Effector CD8-positive, alpha-beta T cell (primary cell): ENCODE measurements at places on chromosomes 12 and 14.

DNA sequence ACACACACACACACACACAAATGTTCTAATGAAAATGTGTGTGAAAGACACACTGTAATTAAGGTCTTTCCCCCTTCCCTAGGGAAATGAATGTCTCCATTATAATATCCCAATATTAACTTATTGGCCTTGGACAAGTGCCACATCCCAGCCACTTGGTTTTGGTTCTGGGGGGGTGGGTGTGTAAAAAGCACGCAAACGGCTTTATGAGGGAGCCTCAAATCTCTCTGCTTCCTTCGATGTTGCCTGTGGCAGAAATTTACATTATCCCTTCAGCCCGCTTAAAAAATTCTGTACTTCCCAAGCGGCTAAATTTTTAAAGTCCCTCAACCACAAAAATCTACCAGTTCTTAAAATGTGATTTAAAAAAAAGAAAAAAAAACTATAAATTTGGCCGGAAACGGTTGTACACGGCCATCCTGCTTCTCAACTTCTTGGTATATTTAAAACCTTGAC, 432 bp downstream of the C14orf93 start:
- DNase-seq, result no peak

DNA sequence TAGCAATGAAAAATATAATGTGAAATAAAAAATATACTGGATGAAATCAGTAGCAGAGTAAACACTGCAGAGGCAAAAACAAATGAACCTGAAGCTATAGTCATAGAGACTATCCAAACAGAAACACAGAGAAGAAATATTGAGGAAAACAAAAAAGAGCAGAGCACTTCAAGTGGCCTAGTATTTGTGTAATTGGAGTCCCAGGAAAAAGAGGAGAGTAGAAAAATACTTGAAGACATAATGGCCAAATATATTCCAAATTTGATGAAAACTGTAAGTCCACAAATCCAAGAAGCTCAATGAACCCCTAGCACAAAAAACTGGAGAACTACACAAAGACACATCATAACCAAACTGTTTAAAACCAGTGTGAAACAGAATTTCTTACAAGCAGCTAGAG, 37.2 kb upstream of the CTDSP2 start:
- no peak for DNase-seq

- no peak for DNase-seq
These were observed 31.5 kb upstream of the SLCO1B3 start for GRCh38 chr12:20778969-20779368.

- DNase-seq, result no peak
These were observed 208.6 kb upstream of the TMTC1 start for GRCh38 chr12:29992366-29992765.

DNA sequence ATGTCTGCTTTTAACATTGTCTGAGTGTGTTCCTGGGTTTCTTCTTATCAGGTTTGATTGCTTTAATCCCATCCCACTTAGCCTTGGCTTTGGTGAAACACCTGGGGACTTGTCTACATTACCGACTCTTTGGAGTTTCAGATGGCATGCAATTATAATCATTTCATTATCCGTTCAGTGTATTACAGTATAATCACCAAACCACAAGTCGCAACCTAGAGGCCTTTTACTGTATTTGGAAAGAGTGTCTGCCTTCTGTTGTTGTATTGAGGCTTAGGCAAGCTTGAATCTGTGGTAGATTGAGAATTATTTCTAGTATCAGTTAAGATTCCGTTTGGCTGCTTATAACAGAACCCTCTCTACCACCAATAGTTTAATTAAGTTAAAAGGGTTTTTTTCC, 103.9 kb downstream of the TGFB3 start:
- DNase-seq, result no peak

DNA sequence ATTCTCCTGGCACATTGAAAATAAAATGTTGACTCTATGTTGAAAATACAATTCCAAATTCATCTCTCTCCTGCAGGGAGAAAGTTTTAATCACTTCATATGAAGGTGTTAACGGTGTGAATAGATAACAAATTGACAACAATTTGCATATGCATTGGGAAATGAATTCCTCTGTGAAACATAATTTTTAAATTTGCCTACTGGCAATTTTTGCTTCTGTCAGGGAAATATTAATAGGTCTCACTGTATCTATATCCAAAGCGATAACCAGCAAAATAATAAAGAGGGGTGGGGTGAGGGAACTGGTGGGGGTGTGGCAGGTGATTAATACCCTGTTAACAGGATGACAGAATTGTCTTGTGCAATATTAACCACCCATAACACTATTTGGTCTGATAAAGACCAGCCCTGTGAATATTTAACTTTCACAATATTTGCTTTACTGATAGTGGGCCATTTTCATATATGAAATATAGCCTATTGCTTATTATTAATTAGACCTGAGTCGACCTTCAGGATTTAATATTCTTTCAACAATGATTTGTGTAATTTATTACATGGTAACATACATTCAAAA, 239.0 kb upstream of the SSTR1 start:
- DNase-seq, result no peak
